ENCODE measurements at places on chromosomes 7 and 10.

GRCh38 chr10:81831060-81831459 is 43.9 kb upstream of the NRG3 start:
- no peak for DNase-seq

- DNase-seq, result no peak
Observed at GRCh38 chr10:1465418-1465911, 271.9 kb downstream of the ADARB2 start.

GRCh38 chr10:110972231-110973134 is 53.1 kb downstream of the SHOC2 start:
- no peak for DNase-seq

- peak; percentile 76 for DNase-seq
Observed at GRCh38 chr7:24821045-24821753, 63.9 kb upstream of the GSDME start.

DNA sequence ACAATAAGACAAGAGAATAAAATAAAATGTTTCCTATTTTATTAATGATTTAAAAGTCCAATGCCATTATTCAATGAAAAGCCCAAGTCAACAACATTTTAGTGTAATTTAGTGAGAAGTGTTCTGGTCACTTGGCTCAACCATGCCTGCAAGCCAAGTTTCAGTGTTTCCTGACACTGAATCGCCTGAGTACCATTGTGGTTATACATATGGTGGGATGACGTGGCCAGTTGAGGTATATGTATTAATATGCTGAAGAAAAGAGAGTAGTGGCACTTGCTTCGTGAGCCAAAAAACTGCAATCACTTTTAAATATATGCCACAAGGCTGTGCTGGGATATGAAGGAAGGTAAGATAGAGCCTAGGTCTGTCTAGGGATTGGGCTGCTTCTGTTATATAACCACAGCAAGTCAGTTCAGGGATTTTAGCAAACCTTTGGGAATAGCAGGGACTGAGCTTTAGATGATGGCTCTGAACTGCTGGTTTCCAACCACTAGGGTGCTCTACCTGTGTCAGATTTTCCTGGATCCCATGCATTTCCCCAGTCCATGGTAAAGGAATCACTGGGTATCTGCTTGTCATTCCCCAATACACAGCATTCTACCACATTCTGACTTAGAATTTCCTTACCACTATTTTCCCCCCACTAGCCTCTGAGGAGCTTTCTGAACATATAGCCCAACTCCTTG is 214.0 kb upstream of the PRPS1L1 start:
- no peak for DNase-seq

- no peak for DNase-seq
Observed at GRCh38 chr10:76071653-76072365, 640.4 kb downstream of the LRMDA start.

GRCh38 chr10:11440250-11441150 is 170.9 kb downstream of the USP6NL start:
- DNase-seq, result no peak

- no peak for DNase-seq
Observed at GRCh38 chr7:30028749-30029635, 780 bp downstream of the PLEKHA8 start.

DNA sequence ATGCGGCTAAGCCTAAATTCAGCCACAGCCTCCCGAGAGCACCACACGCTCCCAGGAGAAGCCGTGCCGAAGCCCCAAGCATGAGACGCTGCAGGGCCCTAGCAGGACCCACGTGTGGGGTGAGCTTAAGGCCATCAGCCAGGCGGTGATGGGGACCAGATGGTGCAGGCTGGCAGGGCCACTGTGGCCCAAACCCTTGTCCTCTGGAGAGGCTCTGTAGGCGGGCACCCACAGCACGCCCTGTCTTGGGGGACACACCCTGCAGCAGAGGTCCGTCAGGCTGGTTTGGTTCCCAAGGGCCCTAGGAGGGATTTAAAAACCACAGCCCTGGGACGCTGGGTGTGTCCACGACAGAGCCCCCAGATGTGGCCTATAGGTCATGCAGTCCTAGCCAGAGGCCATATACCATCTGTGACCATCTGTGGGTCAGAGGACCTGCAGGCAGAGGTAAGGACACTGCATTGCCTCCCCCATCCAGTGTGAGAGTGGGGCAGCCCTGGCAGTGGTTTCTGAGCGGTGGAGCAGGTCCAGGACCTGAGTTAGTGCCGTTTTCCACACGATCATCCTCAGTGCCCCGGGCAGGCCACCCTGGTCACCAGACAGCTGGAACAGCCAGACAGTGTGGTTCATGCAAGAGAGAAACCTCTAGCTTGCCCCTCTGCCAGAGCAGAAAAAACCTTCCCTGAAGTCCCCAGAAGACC is 39.6 kb upstream of the INPP5A start:
- no peak for DNase-seq

DNA sequence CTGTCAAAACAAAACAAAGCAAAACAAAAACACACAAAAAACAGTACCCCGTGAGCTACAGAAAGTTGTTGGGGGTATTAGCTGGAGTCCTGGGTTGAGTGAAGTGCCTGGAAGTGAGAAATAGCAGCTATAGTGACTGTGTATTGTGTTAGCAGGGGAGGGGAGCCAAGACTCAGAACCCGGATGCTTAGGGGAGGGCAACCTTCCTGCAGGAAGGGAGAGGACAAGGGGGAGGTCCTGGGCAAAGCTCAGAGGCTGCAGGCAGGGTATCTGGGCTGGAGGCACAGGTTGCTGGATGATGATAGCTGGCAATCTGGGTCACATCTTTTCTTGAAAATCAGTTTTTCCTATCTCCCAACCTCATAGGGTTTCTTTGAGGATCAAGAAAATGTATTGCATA is 75.8 kb upstream of the PARD3 start:
- no peak for DNase-seq

GRCh38 chr10:132382231-132382922 is 14.6 kb upstream of the PWWP2B start:
- DNase-seq, result no peak

GRCh38 chr7:47191876-47192291 is 390.0 kb downstream of the TNS3 start:
- DNase-seq, result no peak

DNA sequence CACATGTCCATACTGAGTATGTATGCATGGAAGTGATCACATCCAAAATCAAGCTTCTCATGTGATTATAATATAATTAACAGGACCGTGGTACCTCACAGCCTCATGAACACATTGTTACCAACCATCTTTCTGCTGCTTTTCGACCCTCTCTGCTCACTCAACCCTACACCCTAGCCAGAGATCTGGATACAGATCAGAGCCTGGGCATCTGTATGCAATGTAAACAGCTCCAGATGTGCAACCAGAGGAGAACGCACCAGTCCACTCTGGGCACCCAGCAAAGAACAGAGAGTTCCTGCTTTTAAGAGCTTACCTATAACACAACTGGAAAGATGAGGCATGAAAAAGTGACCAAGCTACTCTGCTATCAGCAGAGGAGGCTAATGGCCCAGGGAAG is 145.1 kb downstream of the FGFR2 start:
- DNase-seq, result no peak

GRCh38 chr7:54345746-54346145 is 196.4 kb upstream of the VSTM2A start:
- DNase-seq, result no peak

DNA sequence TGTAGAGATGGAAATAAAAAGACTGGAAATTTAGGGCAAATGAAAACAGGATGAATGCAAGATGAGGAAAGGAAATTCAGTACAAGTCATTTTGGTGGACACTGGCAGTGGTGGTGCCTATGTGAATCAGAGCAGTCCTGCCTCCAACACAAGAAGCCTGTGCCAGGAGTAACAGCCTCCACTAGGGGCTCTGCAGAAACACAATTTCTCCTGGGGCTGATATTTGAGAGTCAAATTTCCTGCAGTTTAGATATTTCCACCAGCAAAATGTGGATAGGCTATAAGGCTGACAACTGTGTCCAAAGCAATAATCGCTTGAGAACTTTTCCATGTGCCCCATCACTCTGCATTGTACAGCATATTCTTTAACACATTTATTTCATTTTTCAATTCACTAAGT is 4.7 kb upstream of the PLXDC2 start:
- DNase-seq, result no peak

DNA sequence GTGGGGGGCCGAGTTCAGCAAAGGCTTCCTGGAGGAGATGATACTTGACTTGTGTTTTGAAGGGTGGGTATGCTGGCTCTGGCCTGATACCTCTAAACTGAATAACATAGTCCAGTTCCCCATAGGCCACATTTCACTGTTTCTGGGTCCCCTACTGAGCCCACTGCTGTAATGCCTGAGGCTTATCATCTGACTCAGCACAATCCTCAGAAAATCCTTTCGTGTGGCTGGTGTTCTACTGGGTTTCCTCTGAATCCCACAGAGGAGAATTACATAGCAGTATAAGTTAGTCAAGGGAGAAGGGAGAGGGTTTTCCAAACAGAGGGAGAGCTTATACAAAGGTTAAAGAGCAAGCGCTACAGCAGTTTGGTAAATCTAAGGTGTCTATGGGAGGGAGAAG is 2.8 kb upstream of the R3HCC1L start:
- DNase-seq, result no peak

DNA sequence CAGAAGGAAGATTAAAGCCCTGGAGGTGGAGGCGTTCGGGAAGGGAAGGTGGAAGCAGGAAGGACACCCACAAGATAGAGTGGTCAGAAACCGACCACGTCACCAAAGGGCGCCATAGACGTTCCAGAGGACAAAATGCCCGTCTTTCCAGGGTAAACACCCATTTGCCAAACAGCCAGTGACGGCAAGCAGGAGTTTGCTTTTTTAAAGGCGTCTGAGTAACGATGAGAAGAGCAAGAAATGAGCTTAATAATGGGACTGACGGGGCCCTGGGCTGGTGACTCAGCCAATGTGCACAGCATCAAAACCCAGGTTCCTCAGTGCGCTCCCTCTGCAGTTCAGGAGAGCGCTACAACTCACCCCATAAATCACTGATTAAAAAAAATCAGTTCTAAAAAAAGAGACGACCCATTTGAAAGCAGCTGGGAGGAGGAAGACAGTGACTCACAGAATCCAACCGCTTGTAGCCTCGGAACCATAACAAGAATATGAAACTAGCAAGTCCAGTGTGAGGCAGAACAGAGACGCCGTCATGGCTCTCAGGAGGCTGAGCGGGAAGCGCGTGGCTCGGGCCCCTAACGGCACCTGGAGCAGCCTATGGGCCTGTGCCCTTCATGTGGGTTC is 5.9 kb downstream of the DIP2C start:
- DNase-seq, result no peak

- DNase-seq, result peak; percentile 10
Observed at GRCh38 chr10:62761115-62761514, 43.4 kb upstream of the ADO start.

DNA sequence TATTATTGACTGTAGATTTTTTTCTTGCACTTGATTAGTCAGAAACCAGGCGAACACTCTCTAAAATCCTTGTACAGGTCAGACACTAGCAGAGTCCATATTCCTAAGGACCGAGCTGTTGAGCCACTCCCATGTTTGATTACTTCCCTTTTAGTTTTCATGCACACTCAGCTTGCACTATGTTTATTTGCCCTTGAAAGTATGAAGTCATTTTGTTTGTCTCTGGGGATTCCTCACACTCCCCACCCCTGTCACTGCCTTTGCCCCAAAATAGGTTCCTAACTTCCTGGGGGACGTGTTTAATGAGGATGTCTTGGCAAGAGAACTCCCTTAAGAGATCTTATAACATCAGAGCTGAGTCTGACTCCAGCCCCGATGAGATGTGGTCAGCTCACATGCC is 182.1 kb downstream of the EVX1 start:
- no peak for DNase-seq

- no peak for DNase-seq
Observed at GRCh38 chr10:124205432-124205831, 112.0 kb upstream of the CHST15 start.

DNA sequence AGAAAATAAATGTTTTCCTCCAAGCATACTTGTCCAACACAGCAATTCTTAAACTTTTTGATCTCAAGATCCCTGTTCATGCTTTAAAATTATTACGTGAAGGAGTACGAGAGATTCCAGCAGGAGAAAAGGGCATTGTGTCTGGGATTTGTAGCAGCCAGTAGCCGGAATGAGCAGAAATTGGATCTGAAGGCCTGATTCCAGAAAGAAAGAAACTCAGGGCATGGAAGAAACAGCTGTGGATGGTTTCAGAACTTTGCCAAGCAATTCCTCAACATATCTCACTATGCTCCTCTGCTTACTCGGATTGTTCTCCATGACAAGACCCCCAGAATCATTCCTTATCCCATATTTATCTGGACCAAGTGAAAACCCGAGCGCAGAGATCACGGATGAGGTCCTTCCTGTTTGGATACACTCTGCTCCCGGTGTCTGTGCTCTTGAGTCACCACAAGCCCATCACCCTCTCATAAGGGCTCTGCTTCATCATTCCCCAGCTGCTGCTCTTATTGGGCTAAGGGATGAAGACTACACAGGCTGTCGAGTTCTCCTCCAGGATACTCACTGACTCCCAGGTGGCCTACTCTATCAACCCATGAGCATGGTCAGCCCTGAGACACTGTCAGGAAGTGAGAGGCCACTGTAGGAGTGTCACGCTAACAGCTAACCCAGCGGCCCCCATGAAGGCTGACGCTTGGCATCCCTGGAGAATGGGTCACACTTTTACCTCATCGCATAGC is 121.0 kb upstream of the LANCL2 start:
- no peak for DNase-seq

DNA sequence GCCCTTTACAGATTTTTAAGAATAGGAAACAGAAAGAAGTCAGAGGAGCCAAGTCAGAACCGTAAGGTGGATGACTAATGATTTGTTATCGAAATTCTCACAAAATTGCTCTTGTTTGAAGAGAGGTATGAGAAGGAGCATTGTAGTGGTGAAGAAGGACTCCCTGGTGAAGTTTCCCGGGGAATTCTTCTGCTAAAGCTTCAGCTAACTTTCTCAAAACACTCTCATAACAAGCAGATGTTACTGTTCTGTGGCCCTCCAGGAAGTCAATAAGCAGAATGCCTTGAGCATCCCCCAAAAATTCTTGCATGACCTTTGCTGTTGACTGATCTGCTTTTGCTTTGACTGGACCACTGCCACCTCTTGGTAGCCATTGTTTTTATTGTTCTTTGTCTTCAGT is 152.9 kb downstream of the HGF start:
- no peak for DNase-seq
